ENCODE measurements at places on chromosomes 5 and 9.

DNA sequence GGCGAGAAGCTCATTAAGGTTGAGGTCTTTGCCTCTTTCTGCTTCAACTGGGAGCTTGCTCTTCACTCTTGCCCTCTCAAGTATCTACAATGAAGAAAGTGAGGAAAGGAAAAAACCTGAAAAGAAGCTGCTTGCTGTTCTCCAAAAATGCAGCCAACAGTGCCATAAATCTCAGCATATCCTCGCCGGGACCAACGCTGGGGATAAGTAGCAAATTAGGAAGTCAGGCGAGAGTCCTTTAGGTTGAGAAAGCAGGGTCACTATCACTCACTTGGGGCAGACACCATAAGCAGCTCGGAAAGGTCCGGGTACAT lies 399 bp downstream of the NUP155 start:
- DNase-seq, result no peak

DNA sequence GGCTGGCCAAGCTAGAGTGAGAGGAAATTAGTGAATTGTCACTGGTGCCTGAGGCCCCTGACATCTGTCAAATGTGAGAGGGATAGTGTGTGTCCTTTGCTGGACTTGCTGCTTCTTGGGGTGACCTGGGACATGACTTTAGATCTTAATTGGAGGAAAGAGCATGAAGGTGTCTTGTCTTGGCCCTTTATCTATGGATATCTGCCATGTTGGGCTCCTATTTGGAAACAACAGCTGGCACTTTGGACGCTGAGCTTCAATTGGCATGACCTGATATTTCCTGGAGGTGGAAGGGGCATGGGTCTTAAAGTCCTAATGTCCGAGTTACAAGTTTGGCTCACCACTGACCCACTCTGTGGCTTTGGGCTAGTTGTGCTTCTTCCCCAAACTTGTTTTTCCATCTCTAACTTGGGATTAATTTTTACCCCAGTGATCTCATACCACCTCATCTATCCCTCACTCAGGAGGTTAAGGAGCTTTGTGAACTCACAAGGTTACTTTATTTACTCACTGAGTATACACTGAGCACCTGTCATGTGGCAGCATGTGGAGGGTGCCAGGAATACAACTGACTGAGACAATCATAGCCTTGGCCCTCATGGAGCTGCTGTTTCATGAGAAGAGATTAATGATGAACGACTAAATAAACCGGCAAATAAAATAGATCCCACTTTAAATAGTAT lies 30.1 kb upstream of the CXCL14 start:
- no peak for DNase-seq

DNA sequence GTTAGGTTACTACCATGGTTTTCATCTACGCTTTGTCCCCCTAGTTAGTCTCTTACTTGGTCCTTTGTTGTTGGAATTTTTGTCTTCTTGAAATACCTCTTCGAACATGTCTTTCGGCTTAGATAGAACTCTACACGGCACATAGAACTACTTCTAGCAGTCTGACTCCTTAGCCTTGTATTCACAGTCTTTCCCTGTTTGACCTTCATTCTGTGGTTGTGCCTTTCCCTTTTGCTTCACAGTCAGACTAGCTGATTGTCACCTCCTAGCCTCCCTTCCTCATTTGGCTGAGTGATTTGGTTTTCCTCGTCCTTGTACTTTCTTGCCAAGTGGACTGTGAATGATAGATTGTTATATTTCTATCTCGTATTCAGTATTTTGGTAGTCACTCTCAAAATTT lies 10.7 kb downstream of the SMAD5 start:
- no peak for DNase-seq

DNA sequence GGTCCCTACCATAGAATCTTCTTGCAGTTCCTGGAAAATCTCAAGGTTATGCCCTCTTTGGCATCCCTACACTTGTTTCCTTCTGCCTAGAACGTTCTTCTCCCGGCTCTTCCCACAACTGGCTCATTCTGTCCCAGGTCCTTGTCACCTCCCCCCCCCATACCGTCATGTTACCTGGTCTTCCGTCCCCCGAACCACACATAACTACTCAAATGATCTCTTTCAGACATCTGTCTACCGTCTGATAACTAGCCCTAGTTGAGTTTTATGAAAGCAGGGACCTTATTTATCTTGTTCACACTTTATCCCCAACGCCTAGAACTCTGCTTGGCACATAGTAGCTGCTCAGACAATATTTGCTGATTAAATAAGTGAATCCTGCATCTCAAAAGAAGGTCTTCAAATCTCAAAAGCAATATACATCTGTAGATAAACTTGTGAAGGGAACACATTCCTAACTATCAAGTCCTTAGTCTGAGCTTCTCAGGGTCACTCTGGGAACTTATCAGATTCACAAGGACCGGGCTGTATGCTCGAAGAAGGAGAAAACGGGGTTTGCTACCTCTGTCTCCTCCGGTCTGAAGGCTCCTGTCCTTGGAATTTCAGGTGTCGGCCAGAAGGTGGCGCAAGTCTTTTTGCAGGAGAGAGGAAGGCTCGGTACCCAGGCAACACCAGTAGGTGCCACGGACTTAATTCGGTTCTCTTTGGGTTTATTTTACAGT lies 30.0 kb downstream of the LCP2 start:
- no peak for DNase-seq
